ENCODE measurements at places on chromosomes 6 and 20.

- no peak for DNase-seq
Observed at GRCh38 chr6:154474648-154475428, 35.6 kb downstream of the CNKSR3 start.

DNA sequence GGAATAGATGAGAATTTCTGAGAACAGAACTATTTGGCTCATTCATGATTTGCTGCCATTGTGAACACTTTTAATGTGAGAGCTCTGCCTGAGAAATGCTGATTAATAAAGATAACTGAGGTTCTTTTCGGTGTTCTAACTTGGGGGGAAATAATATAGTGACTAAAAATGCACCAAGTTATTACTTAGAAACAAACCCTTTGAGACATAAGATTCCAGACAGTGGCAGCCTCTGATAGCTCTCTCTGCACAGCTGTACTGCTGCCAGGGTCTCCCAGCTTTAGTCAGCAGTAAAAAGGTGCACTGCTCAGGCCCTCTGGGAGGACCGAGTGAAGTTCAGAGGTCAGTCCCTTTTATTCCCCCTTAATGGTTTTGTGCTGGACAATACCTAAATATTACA is 2.5 kb upstream of the PRDM1 start:
- no peak for DNase-seq

DNA sequence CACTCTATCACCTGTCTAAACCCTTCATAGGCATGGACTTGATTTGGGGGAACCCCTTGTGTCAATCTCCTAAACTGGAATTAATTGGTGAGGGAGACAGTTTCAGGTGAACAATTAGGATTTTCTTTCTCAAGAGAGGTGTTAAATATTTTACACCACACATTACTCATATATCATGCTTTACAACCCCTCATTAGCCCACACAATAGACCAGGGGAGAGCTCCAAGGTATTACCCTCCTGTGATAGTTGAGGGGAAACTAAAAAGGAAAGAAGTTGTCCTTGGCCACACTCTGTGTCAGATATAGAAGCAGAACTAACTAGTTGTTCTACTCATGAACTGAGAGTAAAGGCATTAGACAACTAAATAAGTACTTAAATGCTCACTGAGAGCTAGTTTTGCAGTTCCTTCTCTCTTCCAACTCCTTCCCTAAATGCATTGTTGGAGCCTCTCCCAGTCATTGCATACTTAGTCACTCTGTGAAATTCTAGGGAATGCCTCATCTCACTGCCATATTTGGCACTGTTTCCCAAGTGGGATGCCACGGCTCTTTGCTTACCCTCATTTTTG is 183.7 kb upstream of the CEP162 start:
- no peak for DNase-seq

GRCh38 chr20:10362674-10363073 is 71.3 kb downstream of the MKKS start:
- no peak for DNase-seq

- DNase-seq = no peak
Observed at GRCh38 chr6:142881761-142882160, 63.2 kb downstream of the HIVEP2 start.

GRCh38 chr6:135226537-135226936 is 45.4 kb downstream of the MYB start:
- no peak for DNase-seq

DNA sequence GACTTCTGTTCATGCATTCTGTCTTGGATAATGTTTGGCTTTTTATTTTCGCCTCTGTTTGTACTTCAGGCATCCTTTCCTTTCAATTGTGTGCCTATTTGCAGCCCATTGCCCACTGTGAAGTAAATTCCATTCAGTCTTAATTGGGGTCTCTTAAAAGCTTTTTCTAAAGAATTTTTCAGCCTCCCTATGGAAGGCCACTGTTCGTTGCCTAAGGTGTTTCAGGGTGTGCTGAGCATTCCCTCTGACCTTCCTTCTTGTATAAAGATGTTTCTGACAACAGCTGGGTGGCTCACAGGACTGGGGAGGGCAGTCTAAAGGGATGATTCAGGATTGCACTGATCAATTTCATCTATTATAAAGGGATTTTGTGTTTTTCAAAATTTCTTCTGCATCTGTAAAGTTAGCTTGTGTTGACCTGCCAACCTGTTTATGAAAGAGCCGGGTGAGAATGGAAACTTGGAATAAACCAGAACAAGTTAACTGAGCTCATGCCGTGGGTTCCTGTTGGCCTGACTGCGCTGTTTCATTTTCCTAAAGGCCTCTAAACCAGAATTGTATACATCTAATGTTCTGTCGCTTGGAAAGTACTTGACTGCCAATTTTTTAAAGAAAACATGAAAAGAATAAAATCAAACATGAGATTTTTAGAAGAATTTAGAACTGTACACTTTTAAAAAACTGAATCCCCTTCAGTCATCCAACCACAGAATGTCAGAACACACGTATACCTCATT is 14.3 kb downstream of the PHACTR2 start:
- DNase-seq = no peak

GRCh38 chr20:50911716-50912115 is 19.5 kb downstream of the ADNP start:
- DNase-seq = no peak

- DNase-seq = no peak
Observed at GRCh38 chr20:22426772-22427171, 157.6 kb downstream of the FOXA2 start.

DNA sequence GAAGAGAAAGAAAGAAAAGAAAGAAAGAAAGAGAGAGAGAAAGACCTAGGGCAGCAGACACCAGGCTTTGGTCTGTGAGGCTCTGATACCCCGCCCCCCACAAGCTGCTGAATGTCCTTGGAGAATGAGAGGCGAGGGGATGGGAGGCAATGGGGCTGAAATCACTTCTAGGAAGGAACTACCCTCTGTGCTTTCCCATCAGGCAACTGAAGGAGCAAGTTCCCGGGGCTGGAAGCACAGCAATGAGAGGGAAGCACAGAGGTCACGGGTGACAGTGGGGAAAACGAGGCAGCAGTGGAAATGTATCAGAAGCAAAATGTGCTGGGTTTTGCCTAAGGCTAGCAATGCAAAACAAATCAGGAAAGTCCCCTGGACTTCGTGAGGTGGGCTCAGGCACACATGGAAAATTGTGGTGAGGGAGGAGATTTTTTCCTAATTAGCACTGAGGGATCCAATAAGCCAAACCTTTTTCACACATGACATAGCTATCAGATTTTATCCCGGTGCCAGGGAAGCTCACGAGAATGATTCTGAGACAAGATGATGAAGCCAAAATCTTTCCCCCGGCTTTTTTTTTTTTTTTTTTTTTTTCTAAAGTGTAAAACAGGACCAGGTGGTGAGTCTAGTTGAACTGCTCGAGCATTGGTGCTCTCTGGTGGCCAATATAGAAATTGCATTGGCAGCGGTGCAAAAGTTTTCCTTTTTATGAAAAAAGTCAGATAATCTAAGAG is 16.8 kb upstream of the ARFGEF2 start:
- peak; percentile 54 for DNase-seq

- peak; percentile 65 for DNase-seq
Observed at GRCh38 chr6:40912158-40912946, 126.7 kb downstream of the UNC5CL start.

DNA sequence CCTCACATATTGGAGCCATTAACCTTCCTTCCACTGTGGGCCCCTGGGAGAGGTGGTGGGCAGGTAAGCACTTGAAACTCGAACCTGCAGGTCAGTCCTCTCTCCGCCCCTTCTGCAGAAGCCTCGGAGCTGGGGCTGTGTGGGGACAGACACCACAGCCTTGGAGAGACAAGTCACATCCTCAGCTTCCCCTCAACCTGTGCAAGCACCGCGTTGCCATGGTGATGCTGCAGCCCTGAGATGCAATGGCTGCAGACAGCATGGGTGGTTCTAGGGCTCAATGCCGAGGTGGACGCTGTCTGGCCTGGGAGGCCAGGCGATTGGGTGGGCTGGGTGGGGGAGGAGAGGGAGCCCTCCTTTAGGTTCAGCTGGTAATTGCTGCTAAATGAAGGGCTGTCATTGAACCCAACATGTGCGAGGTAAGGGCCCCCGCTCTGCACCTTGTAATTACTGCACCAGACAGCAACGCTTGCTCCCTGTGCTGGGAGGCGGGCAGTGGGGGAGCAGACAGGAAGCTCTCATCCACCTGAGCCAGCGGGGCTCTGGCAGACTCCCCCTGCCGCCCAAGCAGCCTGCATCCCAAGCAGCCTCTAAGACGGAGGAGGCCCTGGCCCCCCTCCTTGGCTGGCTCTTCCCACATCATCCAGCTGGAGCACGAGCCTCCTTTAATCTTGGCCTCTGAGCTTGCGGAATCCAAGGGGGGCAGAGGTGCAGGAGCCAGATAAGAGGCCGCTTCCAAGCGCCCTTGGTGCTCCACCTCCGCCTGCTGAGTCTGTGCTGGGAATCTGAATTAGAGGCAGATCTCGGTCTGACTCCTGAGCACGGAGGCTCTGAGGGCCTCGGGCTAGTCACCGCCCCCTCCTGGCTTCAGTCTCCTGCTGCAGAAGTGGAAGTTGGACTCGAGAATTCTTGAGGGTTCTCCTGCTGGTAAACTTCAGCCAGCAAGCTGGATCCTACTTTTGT is 39.8 kb upstream of the CDH22 start:
- no peak for DNase-seq

- DNase-seq = no peak
Observed at GRCh38 chr6:30735668-30736314, 6.7 kb downstream of the FLOT1 start.

DNA sequence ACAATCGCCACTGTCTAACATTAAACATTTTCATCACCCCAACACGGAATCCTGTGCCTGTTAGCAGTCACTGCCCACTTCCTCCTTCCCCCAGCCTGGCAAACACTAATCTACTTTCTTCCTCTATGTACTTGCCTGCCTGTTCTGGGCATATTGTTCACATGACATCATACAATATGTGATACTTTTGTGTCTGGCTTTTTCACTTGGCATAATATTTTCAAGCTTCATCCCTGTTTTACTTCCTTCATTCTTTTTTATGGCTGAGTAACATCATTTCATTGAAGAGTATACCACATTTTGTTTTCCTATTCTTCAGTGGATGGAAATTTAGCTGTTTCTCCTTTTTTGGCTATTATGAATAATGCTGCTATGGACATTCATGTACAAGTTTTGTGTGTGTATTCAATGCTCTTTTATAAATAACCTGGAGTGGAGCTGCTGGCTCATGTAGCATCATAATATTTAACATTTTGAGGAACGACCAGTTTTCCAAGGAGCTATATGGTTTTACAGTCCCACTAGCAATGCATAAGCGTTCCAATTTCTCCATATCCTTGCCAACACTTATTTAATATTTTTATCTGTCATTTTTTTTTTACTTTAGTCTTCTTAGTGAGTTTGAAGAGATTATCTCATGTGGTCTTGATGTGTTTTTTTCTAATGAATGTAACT is 360.1 kb downstream of the HDGFL1 start:
- peak; percentile 65 for DNase-seq

- no peak for DNase-seq
Observed at GRCh38 chr6:38738261-38738660, 23.1 kb downstream of the DNAH8 start.

GRCh38 chr6:21457647-21458046 is 135.9 kb upstream of the SOX4 start:
- no peak for DNase-seq

DNA sequence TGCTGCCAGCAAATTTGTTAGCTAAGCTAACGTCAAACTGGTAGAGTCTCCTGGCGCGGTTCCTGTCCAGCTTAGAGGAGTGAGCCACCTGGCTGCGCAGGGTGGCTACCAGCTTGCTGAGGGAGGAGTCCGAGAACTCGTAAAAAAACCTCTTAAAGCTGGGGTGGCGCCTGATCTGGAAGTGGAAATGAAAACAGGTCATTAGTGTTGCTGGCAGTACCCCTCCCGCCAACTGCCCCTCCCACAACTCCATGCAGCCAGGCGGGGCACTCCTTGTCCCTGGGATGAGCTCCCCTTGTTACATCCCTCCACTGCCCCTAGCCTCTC is 17.3 kb downstream of the BNIP5 start:
- DNase-seq = no peak

- no peak for DNase-seq
Observed at GRCh38 chr20:54149765-54150264, 24.0 kb downstream of the CYP24A1 start.

DNA sequence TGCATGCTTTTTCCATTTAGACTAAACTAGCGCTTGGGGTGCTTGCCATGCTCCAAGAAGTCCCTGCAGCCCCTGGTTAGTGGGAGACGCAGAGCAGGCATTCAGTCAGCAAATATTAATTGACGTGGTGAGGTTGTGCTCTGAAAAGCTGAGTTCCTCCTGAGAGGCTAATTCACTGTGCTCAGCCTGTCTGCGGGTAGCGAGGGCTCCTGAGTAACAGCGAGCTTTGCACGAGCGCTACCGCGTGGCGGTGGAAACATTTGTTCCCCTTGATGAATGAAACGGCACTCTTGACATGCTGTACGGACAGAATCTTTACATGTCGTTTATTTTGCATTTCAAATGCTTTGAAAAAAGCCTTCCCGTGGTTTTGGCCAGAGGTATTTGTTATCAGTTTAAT is 170.6 kb upstream of the AGPAT4 start:
- no peak for DNase-seq

DNA sequence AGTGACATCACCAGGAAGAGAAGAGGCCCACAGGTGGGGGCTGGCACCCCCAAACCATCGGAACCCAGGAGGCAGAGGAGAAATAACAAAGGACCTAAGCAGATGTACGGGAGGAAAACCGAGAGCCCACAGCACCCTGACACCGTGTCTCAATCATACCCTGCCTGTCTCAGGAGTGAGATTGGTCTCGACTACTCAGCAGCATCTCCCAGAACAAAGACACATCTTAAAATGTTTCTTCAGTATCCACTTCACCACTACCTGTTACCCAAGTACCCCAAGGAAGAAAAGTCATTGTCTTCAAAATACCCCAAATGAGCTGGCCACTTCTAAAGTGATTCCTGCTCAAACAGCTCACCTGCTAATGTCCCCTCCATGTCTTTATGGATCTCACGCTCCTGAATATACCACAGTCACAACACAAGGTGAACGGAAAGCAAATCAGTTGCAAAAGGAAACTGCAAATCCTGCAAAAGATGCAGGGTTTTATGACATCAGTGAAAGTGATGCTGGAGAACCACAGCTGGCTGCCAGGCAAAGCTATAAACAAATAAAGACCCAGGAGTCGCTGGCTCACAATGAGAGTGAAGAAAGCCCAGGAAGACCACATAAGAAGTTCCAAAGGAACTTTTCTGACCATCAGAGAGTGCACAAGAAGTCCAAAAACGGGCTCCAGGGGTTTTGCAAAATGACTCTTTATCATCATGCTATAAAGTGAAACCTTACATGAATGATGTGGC is 44.1 kb downstream of the PREX1 start:
- no peak for DNase-seq

- DNase-seq = no peak
Observed at GRCh38 chr6:111524735-111525134, 41.7 kb upstream of the REV3L start.

DNA sequence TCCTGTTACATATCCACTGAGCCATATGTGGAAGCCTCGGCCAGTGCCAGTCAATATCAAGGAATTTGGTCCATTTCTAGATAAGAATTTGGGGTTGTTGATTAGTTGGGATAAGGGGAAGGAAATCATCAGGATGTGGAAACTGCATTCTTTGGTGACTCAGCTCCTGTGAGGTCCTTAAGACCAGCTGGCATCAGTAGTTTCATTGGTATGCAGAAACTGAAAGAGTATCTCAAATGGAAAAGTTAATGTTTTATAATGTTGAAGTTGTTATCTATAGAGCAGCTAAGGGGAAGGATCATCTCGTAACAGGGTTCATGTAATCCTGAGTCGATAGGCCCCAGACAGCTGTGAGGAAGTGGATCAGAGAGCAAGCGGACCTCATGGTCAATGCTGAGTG is 87.9 kb upstream of the PRND start:
- no peak for DNase-seq

- no peak for DNase-seq
Observed at GRCh38 chr6:18327626-18328025, 59.5 kb upstream of the RNF144B start.

GRCh38 chr6:149859368-149859767 is 4.8 kb downstream of the LRP11 start:
- DNase-seq = no peak
